ENCODE measurements at places on chromosomes 6 and 20. TPM values are rescaled to one million over a fixed set of nuclear protein-coding genes. Genes with fewer than 3 reads are reported as not detected.

The C6orf132 gene
- total RNA-seq, result 0.25 TPM

The CCM2L gene
- total RNA-seq, result 6.3 TPM

The TNXB gene
- total RNA-seq, result 6.0 TPM

The SRSF6 gene
- total RNA-seq, result 161 TPM

The BFSP1 gene
- total RNA-seq, result 0.69 TPM

The HSPA12B gene
- total RNA-seq, result 0.44 TPM

The GLP1R gene
- not detected for total RNA-seq

The MUC21 gene
- not detected for total RNA-seq

The BPIFB2 gene
- not detected for total RNA-seq

The TGM2 gene
- not detected for total RNA-seq

The MDFI gene
- 7.9 TPM for total RNA-seq

Measured in glutamatergic neuron (in vitro differentiated cells).